Psoas muscle (tissue), 8 donors: ENCODE measurements at places on chromosomes 5 and 9.

DNA sequence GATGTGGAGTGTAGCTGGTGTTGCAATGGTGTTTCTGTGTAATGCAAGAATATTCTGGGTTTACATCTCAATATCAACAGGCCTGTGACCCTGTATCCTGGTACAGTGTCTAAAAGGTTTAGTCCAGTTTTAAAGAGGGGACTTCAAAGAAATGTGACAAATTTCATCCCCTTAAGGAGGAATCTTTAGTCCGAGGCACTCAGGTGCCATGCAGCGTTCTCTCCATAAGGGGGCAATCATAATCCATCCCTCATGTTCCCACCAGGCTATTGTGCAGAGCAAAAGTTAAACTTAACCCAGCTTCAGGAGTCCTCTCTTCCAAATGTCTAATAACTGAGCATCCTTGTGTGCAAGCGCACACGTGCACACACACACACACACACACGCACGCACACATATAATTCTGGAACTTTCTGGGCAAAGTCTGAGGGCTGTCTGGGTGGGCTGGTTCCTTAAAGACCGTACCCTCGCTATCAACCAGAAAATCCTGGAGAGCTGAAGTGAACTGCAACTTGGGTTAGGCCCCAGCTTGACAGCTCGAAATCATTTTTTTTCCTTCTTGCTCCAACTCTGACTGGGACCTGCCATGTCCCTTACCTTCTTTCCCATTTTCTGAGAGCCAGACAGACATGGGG, 46.0 kb downstream of the CRB2 start:
- no peak for DNase-seq

- no peak for DNase-seq
These were observed 149.5 kb downstream of the BAAT start for GRCh38 chr9:101235105-101235866.

DNA sequence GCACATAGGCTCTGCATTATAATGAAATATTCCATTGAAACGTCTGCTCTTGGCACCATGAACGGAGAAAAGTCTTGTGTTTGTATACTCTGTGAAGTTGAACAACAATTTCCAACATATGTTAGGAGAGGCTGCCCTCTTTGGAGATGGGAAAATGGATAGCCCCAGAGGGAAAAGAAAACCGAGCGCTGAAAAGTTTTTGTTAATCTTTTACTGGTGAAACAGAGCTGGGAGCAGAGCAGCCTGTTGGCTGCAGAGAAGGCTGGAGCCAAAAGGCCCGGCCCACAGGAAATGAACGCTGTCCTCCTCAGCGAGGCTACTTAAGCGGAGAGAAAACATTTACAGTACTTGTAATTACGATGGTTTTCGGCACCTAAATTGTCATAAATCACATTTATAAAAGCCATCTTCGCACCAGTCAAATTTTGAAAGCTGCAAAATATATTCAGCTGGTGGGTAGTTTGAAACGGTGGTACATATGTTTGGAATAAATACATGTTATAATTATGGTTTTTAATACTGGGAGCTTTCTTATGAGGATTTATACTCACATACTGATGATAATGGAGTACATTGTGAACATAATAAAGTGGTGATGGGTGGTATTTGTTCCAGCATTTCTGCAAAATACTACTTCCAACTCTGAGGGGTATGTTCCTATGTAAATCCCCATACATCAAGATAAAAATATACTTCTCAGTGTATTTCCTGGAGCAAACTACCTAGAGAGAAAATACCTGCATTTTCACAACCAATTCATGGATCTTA, 129.6 kb upstream of the CNTLN start:
- DNase-seq: peak; percentile 60

DNA sequence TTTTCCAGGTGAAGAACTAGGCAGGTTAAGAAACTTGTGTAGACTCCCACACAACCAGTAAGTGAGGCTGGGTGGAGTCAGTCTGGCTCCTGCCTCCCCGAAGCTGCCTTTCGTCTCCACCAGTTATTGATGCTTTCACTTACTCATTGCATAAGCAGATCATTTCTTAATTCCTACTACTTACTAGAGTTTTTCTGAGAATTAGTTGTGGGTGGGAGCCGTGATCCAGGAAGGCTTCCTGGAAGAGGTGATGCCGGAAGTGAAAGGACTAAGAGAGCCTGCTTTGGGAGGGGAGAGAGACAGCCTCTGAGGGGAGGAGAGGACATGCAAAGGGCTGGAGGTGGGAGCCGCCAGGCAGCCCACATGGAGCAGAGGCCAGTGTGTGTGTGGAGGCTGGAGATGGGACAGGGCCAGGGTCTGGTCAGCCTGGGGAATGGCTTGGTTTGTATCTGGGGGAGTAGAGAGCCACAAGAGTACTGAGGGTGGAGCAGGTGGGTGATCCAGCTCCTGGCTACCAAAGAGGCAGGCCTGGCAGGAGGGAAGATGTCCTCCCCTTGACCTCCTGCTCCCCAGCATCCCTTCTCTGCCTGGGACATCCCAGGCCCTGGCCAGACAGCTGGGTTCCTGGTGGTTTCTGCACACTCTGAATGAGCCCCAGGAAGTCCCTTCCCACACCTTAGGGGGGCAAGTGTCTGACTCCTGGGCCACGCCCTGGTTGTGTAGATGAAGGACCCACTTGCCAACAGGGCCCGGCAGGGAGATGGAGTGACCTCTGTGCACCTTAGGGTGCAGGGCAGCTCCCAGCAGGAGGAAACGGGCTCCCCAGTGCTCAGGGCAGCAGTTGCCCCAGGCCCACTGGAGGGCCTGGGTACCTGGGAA, 12.2 kb upstream of the CARD19 start:
- no peak for DNase-seq

DNA sequence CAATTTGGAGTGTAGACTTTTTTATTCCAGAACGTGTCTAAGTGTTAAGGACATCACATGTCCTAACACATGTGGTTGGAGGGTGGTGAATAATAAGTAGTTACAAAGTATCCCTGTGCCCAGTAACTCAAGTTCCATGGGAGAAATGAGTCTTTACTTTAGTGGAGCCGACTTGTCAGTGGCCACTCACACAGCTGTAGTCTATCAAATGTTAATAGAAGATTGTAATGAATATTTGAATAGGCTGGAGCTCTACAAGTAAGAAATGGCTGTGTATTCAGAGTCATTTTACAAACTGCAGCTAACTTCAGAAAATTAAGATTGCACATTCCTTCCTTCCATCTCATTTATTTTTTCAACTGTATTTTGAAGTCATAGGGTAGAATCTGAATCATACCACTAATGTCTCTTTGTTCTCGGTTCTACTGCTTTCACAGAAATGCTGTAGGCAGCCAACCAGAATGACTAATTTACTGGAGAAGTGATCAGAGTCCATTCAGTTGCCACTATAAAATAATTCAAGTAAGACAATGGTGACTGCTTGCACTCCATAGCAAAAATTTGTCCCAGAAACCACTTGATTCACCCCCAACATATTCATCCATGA, 394.8 kb downstream of the NR2F1-AS1 start:
- no peak for DNase-seq

- peak; percentile 59 for DNase-seq
These were observed at the start of gene F2R for GRCh38 chr5:76715736-76716455. F2R (plus strand) TSS chr5:76716126; CDS start chr5:76716308, 182 bp downstream.

GRCh38 chr9:71987471-71988371, 72.7 kb downstream of the C9orf57 start:
- DNase-seq: no peak

DNA sequence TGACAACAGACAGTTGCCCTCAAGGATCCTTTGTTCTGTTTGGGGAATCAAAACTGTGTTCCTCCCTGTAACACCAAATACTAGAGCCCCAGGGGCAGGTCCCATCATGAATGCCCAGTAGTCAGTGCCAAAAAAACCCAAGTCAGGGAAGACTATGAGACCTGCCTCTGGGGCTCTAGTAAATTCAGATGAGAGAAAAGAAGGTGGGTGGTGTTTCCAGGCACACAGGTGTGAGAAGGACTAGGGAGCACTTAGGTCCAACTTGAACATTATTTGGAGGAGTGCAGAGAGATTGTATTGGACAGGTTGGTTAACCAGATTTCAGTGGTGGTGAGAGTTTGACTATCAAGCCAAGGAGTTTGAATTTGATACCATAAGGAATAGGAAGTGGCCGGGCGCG, 52.0 kb downstream of the SLC22A5 start:
- DNase-seq: no peak

- no peak for DNase-seq
These were observed 21.7 kb downstream of the SLC6A18 start for GRCh38 chr5:1246711-1247431.

- peak; percentile 27 for DNase-seq
These were observed 1.1 kb upstream of the DAP start for GRCh38 chr5:10761933-10762775.

GRCh38 chr5:126143622-126144021, 279.6 kb upstream of the GRAMD2B start:
- DNase-seq: no peak

DNA sequence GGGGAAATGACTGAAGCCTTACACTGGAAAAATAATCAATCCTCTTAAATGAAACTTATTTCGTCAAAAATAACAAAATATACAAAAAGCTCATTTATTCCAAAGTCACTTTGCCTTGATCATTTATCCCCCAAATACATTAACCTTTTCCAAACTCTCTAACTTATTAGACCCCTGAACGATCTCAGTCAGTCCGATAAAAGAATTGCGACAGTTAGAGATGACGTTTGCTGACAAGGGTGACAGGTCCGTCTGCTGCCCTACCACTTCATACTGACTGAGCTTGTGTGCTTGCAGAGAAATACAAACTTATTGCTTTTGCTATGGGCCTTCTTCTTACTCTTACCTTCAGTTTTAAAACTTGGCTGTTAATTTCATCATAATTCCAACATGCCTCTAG, 169.7 kb downstream of the ZDHHC21 start:
- no peak for DNase-seq

GRCh38 chr5:173720286-173720952, 104.0 kb upstream of the BOD1 start:
- DNase-seq: no peak

DNA sequence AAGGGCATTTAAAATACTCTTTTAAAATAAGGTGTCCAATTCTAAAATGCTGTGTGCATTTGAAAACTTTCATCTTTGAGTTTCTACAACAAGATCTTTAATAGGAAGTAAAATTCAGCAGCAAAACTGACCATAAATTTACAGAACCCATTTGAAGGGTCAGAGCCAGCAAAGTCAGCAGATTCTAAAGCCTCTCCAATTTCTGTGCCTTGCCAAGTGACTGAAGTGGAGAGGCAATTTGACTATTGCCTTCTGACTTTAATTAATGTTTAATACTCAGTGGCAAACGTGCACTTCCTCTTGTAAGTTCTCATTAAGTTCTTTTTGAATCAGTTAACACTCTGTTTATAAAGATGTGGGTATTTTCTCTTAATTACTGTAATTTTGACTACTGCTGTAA, 155.2 kb downstream of the BAAT start:
- no peak for DNase-seq

DNA sequence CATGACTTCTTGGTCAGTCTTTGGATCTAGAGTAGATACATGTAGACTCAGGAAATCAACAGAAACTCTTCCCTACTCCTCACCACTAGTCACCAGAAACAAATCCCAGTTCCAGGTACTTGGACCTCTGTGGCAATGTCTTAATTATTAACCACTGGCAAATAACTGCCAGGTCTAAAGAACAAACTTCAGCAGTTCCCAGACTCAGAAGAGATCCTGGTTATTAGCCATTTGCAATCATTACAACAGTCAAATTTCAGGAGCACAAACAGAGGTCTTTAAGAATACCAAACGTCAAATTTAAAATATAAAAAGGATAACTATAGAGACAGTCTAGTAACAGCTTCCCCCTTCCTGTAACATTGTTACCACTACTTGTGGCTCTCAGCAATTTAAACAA, 10.2 kb downstream of the DIAPH1 start:
- no peak for DNase-seq

- no peak for DNase-seq
These were observed 6.8 kb downstream of the PIP5KL1 start for GRCh38 chr9:127923771-127924170.

DNA sequence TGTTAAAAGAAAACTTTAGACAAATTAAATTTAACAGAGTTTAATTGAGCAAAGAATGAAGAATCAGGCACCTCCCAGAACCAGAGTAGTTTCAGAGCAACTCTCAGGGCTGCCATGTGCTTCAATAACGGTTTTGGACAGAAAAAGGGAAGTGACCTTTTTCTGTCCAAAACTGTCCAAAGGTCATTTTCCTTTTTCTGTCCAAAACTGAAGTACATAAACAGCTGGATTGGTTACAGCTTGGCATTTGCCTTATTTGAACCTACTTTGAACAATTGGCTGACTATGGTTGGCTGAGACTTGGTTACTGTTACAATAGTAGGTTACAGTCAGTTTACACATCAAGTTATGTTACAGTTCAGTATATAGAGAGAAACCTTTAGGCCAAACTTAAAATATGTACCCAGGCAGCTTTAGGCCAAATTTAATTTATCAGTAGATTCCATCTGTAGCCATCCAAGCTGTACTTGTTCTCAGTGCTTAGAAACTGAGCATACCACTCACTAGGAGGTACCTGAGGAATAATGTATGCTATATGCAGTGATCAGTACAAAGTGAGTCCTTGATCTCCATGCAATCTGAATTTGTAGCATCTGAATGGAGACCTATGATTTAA, 44.0 kb downstream of the C9orf85 start:
- DNase-seq: no peak

- peak; percentile 75 for DNase-seq
These were observed 44.3 kb upstream of the BICD2 start for GRCh38 chr9:92808726-92809451.

DNA sequence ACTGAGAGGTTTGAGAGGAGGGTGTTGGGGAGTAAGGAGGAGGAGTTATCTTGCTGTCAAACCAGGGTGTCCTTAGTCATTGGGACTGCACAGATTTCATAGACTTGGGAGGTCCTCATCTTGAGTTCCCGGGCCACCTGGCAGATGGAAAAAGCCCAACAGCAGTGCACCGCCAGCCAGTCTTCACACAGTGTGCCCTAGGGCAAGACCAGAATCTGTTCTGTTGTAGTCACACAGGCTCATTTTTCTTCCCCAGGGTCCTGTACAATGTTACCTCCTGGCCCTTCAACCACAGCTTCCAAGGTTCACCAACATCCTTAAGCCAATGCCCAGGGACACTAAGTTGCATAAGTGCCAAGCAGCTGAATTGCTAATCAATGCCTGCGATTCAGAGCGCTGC, 21.0 kb downstream of the PLAC8L1 start:
- no peak for DNase-seq

DNA sequence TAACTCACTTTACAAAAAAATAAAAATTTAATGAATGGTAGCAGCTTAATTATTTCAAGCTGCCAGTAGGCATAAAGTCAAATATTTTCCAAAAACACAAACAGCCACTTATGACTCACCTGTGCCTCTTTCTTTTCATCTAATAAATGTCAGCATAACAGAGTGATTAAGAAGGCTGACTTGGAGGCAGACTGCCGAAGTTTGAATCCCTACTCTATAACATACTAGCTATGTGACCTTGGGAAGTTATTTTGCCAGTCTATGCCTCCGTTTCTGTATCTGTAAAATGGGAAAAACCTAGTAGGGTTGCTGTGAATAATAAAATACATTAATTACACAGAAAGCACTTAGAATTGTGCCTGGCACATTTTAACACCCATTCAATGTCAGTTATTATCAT, 33.8 kb downstream of the FANCC start:
- no peak for DNase-seq

GRCh38 chr9:82188817-82189216, 200.2 kb downstream of the SPATA31D1 start:
- no peak for DNase-seq

GRCh38 chr5:72476721-72477120, 30.5 kb downstream of the ZNF366 start:
- no peak for DNase-seq
